ENCODE measurements at places on chromosomes 13 and 19.

GRCh38 chr13:114230117-114230516 lies 4.6 kb upstream of the CDC16 start:
- DNase-seq, result no peak

- DNase-seq, result no peak
Measured at GRCh38 chr19:58474997-58475713, 997 bp upstream of the ZNF446 start.

DNA sequence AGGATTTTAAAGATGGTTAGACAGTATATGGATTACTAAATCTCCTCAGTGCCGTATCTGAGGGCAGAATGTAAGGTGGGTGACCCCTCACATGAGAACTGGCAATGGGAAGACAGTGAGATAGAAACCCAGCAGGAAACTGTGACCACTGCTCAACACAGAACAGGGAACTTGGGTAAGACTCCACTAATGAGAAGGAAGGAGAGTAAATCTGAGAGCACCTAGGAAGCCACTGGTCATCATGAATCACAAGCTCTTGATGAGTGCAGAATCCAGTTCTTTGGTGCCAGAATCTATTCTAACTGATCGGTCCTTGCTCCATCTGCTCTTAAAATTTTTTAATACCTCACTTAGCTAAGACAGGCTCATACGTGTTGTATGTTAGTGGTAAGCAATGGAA lies 261.8 kb downstream of the KLF12 start:
- no peak for DNase-seq

DNA sequence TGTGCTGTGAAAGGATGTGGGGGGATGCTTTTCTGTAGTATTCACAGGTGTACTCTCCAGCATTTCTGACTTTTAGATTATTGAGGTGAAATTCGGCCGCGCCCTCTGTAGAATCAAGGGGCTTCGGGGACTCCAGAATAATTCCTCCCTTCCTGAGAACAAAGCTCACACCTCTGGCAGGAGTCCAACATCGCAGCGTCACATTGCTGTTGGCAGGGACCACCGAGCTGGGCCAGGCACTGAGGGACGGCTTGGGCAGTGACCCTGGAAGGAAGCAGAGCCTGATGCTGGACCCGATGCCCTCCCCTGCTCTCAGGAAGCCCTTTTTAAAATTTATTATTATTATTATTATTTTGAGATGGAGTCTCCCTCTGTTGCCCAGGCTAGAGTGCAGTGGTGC lies 6.3 kb downstream of the TARM1 start:
- no peak for DNase-seq

- DNase-seq, result peak; percentile 62
Measured at GRCh38 chr19:2618611-2619010, 83.9 kb downstream of the GNG7 start.

- DNase-seq, result no peak
Measured at GRCh38 chr19:54325631-54326030, 12.7 kb upstream of the LILRA5 start.

GRCh38 chr13:39405596-39406205 lies 197.3 kb downstream of the LHFPL6 start:
- DNase-seq, result no peak

DNA sequence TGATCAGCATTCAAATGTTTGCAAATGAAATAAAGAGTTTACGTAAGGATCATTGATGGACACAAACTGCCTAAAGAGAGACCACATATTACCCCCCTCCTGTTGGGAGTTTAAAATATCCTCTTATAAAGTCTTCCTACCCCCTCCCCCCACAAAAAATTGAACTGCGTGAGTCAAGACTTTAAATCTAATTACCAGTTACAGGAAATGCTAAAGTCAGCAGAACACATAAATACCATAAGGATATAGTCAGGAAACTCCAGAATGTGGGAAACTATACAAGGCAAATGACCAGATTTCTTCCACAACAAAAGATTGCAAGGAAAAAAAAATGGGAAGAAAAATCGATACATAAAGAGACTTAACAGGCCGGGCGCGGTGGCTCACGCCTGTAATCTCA lies 44.4 kb upstream of the FARP1 start:
- no peak for DNase-seq

DNA sequence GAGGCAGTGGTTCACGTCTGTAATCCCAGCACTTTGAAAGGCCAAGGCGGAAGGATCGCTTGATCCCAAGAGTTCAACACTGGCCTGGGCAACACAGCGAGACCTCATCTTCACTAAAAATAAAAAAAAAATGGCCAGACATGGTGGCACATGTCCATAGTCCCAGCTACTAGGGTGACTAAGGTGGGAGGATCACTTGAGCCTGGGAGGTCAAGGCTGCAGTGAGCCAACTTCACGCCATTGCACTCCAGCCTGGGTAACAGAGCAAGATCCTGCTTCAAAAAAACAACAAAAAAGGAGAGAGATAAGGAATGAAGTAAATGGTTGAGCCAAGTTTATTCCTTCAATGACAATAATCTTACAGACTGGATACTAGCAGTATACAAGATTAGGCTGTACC lies 21.3 kb downstream of the TBC1D4 start:
- DNase-seq, result no peak

DNA sequence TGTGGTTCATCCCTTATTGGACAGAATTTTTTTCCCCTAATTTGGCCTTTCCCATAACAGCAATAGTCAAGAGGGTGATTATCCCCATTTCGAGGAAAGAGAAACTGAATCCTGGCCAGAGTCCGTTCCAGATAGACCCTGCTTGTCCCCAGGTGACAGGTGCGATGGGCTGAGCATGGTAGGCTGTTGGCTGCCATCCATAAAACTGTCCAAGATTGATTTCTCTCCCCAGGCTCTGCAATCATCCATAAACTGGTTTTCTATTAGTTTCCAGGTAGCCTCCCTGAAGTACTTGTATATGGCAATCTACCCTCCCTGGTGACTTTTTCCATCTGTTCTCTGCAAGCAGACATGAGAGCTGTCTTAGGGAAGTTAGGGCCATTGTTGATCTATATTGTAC lies 25.4 kb downstream of the SERP2 start:
- DNase-seq, result no peak

- no peak for DNase-seq
Measured at GRCh38 chr13:30323524-30323923, 16.2 kb upstream of the KATNAL1 start.

- no peak for DNase-seq
Measured at GRCh38 chr19:2154587-2155075, 3.3 kb upstream of the AP3D1 start.

DNA sequence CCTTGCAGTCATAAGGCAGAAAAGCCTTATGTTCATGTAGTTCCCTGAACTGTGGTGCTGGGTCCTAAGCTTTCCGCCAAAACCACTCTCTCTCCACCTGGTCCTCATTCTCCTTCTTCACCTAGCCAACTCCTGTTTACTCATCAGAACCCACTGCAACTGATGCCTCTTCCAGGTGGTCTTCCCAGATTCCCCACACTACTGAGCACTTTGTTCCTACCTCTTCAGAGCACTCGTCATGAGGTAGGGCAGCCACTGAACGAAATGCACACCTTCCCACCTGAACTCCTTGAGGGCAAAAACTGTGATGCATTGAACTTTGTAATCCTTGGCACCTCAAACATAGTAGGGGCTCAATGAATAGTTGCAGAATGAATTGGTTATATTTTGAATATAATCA lies 100.4 kb downstream of the DOCK9 start:
- no peak for DNase-seq

- DNase-seq, result no peak
Measured at GRCh38 chr13:79289571-79289970, 116.5 kb downstream of the RBM26 start.

DNA sequence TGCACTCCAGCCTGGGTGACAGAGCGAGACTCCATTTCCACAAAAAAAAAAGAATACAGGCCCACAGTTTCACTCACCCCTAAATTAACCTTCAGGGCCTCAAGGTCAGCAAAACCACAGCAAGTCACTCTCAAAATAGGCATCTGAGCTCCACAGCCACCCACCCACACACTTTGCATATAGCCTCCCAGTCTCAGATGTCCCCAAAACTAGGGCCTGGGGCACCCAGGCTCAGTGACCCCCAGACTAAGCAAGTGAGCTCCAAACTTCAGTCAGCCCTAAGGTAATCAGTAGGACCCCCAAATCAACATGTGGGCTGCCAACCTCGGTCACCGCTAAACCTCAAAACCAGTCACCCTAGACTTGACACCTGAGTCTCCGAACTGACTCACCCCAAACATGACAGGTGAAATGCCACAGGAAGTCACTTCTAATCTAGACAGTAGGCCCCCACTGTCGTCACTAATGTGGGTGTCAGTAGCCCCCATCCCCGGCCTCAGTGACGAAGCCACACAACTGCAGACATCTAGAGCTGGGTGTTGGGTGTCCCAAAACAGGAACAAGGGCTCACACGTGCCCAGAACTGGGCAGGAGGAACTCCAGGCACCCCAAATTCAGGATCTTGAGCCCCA lies 13.9 kb downstream of the RABAC1 start:
- DNase-seq, result peak; percentile 91

- no peak for DNase-seq
Measured at GRCh38 chr13:23796551-23796950, 92.6 kb downstream of the MIPEP start.

DNA sequence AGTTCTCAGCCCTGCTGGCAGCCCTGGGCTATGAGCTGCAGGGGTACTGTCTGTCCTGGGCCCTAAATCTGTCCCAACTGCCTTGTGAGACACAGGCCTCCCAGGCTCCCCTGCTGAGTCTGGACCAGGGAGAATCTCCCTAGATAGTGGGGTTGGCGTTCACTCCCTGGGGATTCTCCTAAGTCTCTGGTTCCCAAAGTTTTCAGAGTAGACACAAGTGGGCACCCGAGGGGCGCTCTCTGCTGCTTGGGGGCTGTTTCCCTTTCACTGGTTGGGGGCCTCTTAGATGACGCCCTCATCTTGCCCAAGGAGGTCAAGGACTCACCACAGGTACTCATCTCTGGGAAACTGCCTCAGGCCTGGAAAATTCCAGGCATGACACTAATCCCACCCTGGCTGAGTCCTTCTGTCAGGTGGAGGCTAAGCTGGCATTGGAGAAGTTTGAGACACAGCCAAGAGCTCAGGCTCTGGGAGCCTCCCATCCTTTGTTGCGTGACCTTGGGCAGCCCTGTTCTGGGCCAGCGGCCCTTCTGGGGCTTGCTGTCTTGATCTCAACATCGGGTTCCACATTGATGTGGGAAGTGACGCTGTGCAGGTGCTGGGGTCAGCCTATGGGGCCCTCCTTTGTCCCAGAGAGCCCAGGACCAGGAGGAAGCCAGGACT lies 3.9 kb downstream of the RPL18A start:
- no peak for DNase-seq

DNA sequence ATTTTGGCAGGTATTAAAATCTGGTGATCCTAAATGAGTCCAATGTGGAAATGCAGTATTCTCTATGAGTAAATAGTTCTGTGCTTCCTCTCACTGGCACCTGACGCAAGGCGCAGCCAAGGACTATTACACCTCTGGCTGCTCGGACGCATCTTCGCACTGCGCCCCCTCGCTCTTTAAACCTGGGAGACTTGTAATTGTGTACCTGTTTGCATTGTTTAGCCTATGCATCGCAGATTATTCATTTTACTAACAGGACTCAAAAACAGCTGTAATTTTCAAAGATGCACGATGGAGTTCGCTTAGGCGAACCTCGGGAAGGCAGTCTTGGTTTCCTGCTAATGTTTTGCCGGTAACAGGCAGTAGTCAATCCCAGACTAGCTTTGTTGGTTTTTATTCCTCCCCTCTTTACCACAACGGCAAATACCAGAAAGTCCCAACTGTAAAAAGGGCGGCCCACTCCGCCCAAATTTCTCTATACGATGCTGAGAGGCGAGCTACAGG lies 113.2 kb downstream of the KCNRG start:
- DNase-seq, result no peak

DNA sequence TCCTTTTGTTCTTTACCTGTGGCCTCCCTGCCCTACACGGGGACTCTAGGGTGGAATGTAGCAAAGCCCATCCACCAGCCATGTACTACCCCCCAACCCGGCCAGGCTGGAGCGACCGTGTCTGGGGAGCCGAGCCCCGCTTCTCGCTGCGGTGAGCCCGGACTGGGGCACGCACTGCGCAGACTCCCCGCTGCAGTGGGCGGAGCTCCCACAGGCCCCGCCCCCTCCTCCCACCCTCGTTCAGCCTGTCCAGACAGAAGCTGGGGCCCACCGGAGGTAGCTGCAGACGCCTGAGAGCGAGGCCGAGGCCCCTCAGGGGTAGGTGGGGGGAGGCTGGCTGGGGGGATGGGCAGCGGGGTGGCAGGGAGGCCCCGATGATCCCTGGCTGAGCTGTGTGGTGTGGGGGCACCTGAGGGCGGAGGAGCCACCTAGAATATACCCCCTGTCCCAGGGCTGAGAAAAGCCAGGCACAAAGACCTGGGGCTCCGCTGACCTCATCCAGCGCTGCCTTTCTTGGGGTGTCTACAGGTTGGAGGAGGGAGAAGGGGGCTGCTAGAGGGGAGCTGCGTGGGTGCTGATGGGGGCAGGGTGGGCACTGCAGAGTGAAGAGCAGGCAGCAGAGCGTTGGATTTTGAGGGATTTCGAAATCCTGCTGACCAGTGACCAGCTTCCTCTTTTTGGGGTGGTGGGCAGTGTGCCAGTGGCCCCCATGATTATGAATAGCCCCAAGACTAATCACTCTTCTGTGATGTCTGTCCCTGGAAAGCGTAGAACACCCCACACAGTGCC lies 17.3 kb downstream of the PLD3 start:
- peak; percentile 12 for DNase-seq

DNA sequence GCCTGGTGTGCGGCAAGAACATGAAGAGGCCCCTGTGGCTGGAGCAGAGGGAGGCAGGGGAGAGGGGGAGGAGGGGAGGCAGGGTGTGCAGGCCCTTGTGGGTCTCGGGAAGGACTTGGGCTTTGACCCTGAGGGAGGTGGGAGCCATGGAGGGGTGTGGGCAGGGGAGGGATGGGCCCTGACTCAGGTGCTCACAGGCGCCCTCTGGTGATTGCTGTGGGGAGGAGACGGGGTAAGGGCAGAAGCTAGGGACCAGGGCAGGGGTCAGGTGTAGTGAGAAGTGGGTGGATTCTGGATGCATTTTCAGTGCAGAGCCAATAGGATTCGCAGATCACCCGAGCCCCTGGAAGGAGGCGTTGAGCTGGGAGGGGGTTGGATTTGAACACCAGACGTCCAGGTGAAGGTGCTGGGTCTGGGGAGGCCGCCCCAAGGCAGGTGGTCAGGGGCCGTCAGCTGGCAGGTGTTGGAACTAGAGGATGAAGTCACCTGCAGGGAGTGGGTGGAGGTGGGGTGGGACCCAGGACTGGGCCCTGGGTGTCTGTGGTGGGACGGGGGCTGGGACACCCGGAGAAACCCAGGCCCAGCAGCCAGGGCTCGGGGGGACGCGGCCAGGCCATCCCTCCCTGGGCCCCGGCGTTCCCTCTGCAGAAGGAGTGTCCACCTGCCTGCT lies 185.4 kb downstream of the KDM4B start:
- DNase-seq, result peak; percentile 40

Measured in activated gamma-delta T cell treated with Interleukin-2 at 50 U/mL for 16 hours (primary cell).